Smooth muscle cell of bladder (primary cell): ENCODE measurements at places on chromosomes 3 and 15. TPM values are rescaled to one million over a fixed set of nuclear protein-coding genes. Genes with fewer than 3 reads are reported as not detected.

CEP19 gene
- total RNA-seq: 4.3 TPM in 2 replicates

GOLGA6D gene
- not detected in 2 replicates for total RNA-seq

IDH2 gene
- 71.6 and 75.5 TPM in 2 replicates for total RNA-seq

PLSCR2 gene
- not detected in 2 replicates for total RNA-seq

TRH gene
- total RNA-seq: 0.37 TPM in 1 of 2 replicates, not detected in the other

CPNE9 gene
- total RNA-seq: not detected in 2 replicates

BUB1B gene
- 2.4 and 2.9 TPM in 2 replicates for total RNA-seq

INSYN1 gene
- 2.0 and 5.1 TPM in 2 replicates for total RNA-seq

CCDC54 gene
- not detected in 2 replicates for total RNA-seq

COL8A1 gene
- total RNA-seq: 148 and 185 TPM in 2 replicates

COL6A5 gene
- not detected in 2 replicates for total RNA-seq

CKMT1A gene
- 0.18 TPM in 1 of 2 replicates, not detected in the other for total RNA-seq

MAGEL2 gene
- under 0.01 and 0.37 TPM in 2 replicates for total RNA-seq

MORF4L1 gene
- 290 and 351 TPM in 2 replicates for total RNA-seq

DNAH1 gene
- 1.7 and 2.6 TPM in 2 replicates for total RNA-seq

CHRM5 gene
- total RNA-seq: under 0.01 TPM in 2 replicates

A4GNT gene
- total RNA-seq: not detected in 2 replicates

PRSS50 gene
- total RNA-seq: not detected in 2 replicates

DNAH12 gene
- under 0.01 and 0.18 TPM in 2 replicates for total RNA-seq

IGF2BP2 gene
- total RNA-seq: 28.8 and 29.3 TPM in 2 replicates
